Smooth muscle cell of bladder (primary cell): ENCODE measurements at places on chromosomes 5 and 9. TPM values are rescaled to one million over a fixed set of nuclear protein-coding genes. Genes with fewer than 3 reads are reported as not detected.

CENPK gene
- 2.7 and 3.5 TPM in 2 replicates for total RNA-seq

FAM170A gene
- not detected in 2 replicates for total RNA-seq

ARL10 gene
- total RNA-seq: 4.7 and 9.5 TPM in 2 replicates

GPR150 gene
- 0.28 TPM in 2 replicates for total RNA-seq

OR1Q1 gene
- not detected in 2 replicates for total RNA-seq

SPAAR gene
- 0.18 TPM in 1 of 2 replicates, not detected in the other for total RNA-seq

PCA3 gene
- total RNA-seq: not detected in 2 replicates

ADAMTS13 gene
- 1.00 and 2.2 TPM in 2 replicates for total RNA-seq

HAND1 gene
- total RNA-seq: not detected in 2 replicates

SLC4A9 gene
- not detected in 2 replicates for total RNA-seq

ZFP37 gene
- total RNA-seq: 2.3 and 2.4 TPM in 2 replicates

NEUROG1 gene
- total RNA-seq: not detected in 2 replicates

IGFBPL1 gene
- under 0.01 TPM in 1 of 2 replicates, not detected in the other for total RNA-seq

HK3 gene
- not detected in 2 replicates for total RNA-seq

OR13C9 gene
- total RNA-seq: not detected in 2 replicates

RELL2 gene
- total RNA-seq: 2.1 and 2.8 TPM in 2 replicates

RAB3C gene
- under 0.01 TPM in 1 of 2 replicates, not detected in the other for total RNA-seq

TOR4A gene
- total RNA-seq: 11.0 and 13.5 TPM in 2 replicates

NOXA1 gene
- total RNA-seq: 0.46 and 0.57 TPM in 2 replicates

PCDH12 gene
- 0.14 and 0.37 TPM in 2 replicates for total RNA-seq

DDX41 gene
- total RNA-seq: 88.7 and 149 TPM in 2 replicates

AKNA gene
- 7.1 and 8.7 TPM in 2 replicates for total RNA-seq

GRM6 gene
- not detected in 2 replicates for total RNA-seq

ZNF462 gene
- 12.9 and 16.1 TPM in 2 replicates for total RNA-seq

CRHBP gene
- total RNA-seq: 1.3 and 2.1 TPM in 2 replicates

AGXT2 gene
- total RNA-seq: not detected in 2 replicates

DRD1 gene
- under 0.01 and 0.14 TPM in 2 replicates for total RNA-seq

EPB41L4B gene
- total RNA-seq: under 0.01 and 0.09 TPM in 2 replicates

LOX gene
- 94.2 and 171 TPM in 2 replicates for total RNA-seq

PCDHA7 gene
- 0.57 and 0.83 TPM in 2 replicates for total RNA-seq
